ENCODE measurements at places on chromosomes 13 and 19.
A peak's percentile ranks its signal among the peaks of the same experiment; 100 is the strongest.

DNA sequence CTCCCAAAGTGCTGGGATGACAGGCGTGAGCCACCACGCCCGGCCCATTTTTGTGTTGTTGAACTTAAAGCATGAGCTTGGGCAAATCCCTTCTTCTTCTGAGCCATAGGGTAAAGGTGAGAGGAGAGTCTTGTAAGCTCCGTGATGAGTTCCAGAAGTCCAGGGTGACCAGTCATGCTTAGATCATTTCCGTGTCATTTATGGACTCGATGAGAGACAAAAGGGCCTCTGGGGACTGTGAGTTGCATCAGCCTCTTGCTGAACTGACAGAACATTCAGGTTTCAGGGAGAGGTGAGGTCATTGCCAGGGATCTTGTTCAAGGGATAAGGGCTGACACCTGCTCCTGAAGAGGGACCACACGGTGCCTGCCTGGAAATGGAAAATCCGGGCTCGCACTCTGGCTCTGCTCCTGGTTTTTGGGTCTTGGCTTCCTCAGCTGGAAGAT is 53.6 kb downstream of the GADD45B start:
- DNase-seq: no peak

GRCh38 chr13:46158983-46159382 is 23.0 kb downstream of the LCP1 start:
- no peak for DNase-seq

GRCh38 chr13:99830931-99831330 is 140.6 kb downstream of the ZIC5 start:
- no peak for DNase-seq

- DNase-seq: no peak
Observed at GRCh38 chr19:11843722-11844121, 4.8 kb upstream of the ZNF439 start.

GRCh38 chr13:46360604-46361003 is 26.4 kb downstream of the RUBCNL start:
- no peak for DNase-seq

DNA sequence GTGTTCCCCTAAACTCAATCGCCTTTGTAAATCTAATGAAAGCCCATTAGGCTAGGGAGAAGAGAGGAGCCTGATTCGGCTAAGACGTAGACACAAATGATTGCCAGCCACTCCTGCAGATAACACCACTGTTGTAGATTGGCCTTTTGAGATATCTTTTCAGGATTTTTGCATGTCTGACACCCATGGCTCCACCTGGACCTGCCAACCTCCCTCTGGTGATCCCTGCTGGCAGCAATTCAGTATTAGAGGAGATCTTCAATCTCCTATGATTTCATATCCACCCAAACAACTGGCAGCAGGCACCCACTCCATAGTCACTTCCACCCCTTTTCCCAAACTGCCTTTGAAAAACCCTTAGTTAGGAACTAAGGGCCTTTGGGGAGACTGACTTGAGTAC is 191.9 kb upstream of the UBL3 start:
- DNase-seq: no peak

- DNase-seq: no peak
Observed at GRCh38 chr13:40221460-40222201, 444.8 kb downstream of the FOXO1 start.

GRCh38 chr19:44003461-44004009 is 778 bp downstream of the ZNF230 start:
- peak; percentile 25 for DNase-seq

GRCh38 chr13:59846845-59847620 is 316.7 kb downstream of the DIAPH3 start:
- DNase-seq: no peak

DNA sequence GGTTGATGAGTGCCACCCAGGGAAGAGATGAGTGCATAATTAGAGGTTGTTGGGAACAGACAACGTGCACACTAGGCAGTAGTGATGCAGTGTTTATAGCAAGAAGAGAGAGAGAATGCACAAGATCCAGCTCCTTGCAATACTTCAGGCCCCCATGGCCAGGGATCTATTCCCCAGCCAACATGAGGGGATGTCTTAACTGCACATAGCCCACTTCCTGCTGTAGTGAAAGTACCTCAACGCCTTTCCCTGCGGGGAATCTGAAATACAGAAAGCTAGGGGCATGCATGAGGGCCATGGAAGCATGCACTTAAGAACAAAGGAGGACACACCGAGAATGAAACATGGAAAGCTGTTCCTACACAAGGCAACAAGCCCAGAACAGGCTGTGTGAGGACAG is 636.7 kb upstream of the GPC6 start:
- DNase-seq: no peak

- DNase-seq: no peak
Observed at GRCh38 chr19:20926796-20927195, 3.7 kb downstream of the ZNF85 start.

- peak; percentile 64 for DNase-seq
Observed at GRCh38 chr19:49064768-49065611, at the start of gene NTF4. Gene NTF4 (minus strand): TSS chr19:49064818. CDS start chr19:49061997, 2,821 bp downstream.

DNA sequence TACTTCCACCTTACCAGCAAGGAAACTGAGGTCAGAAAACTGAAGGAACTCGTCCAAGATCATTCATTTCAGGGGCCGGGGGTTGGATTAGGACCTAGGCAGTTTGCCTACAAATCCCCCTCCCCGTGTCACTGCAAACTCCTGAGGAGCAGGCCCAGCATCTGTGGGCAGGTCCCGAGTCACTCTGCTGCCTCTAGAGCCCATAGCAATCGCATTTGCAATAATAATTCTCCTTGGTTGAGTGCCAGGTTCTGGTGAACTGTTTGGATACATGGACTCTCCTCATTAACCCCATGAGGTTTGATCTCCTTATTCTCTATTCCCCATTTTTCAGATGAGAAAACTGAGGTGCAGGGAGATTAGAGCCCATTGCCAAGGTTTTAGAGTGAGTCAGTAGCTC is 903 bp downstream of the PIN1 start:
- DNase-seq: no peak

DNA sequence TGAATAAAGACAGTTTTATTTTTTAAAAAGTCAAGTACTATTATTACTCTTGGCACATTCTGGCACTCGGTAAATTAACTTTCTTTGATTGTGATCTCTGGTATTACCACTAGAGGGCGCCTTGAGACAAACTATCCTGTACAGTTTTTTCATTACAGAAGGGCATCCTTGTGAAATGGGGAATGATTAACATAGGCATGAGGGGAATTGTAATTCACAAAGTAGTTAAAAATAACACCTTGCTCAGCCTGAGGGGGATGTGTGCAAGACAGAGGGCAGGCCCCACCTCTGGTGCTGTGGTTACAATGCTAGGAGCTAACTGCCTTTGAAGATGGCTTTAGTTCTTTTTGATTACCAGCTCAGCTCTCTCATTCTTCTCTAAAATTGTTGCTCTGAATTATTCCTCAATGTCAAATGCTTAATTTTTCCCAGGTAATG is 24.2 kb upstream of the C1QTNF9B start:
- peak; percentile 61 for DNase-seq

GRCh38 chr19:35853038-35853756 is 893 bp upstream of the NPHS1 start:
- DNase-seq: no peak

DNA sequence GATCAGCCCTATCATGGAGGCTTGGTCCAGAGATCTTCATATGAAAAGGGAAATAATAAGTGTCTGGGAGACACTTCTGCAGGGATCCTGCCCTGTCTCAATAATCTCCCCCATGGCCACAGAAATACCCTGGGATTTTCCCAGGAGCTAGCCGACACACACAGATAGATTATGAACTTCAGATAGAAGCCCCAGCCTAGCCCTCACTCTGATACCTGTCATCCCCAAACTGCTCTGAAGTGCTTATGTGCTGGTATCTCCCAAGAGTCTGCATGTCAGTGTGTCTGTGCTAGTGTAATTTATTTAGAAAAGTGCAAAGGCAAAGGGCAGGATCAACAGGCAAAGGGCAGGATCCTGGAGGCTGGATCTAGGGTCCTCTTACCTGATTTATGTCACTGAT is 38.7 kb upstream of the ZNF766 start:
- DNase-seq: no peak

GRCh38 chr19:2166741-2167738 is 3.3 kb downstream of the DOT1L start:
- no peak for DNase-seq

DNA sequence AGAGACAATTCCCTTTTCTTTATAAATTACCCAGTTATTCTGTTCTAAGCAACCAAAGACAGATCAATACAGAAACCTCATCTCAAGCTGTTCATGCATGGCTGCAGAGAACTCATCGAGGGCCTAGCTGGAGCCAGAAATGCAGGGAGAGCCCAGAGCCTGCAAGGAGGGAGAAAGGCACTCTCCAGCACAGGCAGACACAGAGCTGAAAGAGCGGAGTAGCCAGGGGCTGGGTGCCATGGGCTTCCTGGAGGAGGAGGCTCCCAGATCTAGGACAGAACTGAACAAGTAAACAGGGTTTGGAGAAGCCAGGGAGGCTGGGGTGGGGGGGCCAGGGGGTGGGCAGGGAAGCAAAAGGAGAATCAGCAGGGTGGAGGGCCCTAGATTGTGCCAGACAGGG is 144.2 kb upstream of the ZNF507 start:
- DNase-seq: no peak

GRCh38 chr19:16896146-16897028 is 7.6 kb downstream of the F2RL3 start:
- DNase-seq: no peak

DNA sequence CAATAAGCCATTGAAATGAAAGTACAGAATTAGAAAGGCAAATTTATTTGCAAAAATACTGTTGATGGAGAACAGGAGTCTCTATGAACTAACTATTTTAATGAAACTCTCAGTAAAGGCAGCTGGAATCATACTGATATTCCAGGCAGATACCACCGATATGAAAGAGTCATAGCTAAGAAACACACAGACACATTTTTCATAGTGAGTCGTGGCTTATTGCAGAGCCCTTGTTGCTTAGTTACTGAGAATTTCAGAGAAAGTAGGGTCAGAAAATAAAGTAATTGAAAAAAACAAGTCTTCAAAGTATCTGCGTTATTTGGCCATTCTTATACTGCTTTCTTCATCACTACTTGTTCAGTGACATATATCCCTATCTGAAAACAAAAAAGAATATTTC is 1890.9 kb downstream of the PCDH9 start:
- DNase-seq: peak; percentile 71

- no peak for DNase-seq
Observed at GRCh38 chr13:53005626-53006025, 23.0 kb upstream of the OLFM4 start.

- no peak for DNase-seq
Observed at GRCh38 chr13:27353708-27354107, 70.7 kb upstream of the GTF3A start.

GRCh38 chr19:30543243-30543945 is 171.2 kb downstream of the ZNF536 start:
- DNase-seq: no peak

DNA sequence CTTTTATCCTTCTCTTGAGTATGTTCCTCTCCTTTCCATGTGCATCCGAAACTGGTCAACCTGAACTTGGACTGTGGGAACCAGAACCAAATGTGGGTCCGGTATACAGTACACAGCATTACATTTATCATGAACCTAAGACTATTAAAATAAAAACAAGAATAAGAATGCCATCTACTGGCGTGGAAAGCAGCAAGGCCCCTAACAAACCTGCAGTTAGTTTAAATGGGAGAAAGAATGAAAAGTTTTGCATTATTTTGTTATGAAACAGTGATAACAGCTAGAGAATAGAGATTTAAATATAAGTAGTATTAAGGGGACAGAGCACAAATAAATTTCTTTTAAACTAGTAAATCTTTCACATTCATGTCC is 159.5 kb downstream of the RBM26 start:
- no peak for DNase-seq

GRCh38 chr19:33472226-33472625 is 49.4 kb downstream of the PEPD start:
- DNase-seq: no peak

DNA sequence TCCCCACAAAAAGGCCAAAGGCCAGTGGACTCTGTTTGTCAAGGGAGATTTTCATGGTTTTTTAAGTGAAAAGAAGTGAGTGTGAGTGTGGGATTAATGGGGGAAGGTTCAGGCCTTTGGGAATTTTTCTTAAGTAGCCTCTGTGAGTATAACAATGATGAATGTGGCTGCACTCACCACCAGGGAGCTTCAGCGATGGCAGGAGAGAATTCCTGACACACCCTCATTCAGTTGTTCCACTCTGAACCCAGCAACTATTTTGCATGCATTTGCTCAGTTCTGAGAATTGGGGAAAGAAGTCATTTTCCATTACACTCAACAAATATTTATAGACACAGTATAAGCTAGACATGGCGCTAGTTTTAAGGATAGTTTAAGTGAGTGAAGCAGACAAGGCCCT is 117.9 kb downstream of the CCNA1 start:
- DNase-seq: no peak

- no peak for DNase-seq
Observed at GRCh38 chr13:34779171-34779570, 162.9 kb upstream of the NBEA start.

DNA sequence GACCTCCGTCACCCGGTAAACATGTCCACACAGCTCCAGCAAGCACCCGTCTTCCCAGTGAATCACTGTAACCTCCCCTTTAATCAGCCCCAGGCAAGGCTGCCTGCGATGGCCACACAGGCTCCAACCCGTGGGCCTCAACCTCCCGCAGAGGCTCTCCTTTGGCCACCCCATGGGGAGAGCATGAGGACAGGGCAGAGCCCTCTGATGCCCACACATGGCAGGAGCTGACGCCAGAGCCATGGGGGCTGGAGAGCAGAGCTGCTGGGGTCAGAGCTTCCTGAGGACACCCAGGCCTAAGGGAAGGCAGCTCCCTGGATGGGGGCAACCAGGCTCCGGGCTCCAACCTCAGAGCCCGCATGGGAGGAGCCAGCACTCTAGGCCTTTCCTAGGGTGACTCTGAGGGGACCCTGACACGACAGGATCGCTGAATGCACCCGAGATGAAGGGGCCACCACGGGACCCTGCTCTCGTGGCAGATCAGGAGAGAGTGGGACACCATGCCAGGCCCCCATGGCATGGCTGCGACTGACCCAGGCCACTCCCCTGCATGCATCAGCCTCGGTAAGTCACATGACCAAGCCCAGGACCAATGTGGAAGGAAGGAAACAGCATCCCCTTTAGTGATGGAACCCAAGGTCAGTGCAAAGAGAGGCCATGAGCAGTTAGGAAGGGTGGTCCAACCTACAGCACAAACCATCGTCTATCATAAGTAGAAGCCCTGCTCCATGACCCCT is 9.0 kb upstream of the CEACAM5 start:
- no peak for DNase-seq

DNA sequence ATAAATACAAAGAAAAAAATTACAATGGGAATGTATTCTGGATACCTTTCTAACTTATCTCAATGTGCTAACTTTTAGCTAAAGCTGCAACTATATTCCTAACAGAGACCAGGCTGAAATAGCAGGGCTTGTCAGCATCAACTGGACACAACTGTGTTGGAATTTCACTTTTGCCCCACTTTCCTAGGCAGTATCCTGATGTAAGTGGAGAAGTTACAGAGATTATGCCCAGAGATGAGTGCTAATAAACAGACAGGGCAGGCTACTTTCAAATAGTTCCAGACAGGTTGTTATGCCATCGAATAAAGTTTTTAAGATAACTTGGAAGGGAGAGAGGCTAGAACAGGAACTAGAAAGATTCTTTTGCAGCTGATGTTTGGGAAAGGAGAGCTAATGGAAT is 201.9 kb downstream of the KCTD12 start:
- DNase-seq: peak; percentile 50

GRCh38 chr13:75072368-75072767 is 409.6 kb downstream of the TBC1D4 start:
- DNase-seq: no peak

Measured in umbilical cord (tissue), 2 donors.